ENCODE measurements at places on chromosomes 16 and 17.

- no peaks in the 10 kb centered on the region for H3K36me3 ChIP-seq
- H3K27ac ChIP-seq: no peak overlapping the region
- peaks cover 2% of the 10 kb centered on the region for H3K27me3 ChIP-seq
- H3K4me3 ChIP-seq: no peak overlapping the region
- no peaks in the 10 kb centered on the region for H3K4me1 ChIP-seq
These were observed 72.7 kb upstream of the GAS7 start for GRCh38 chr17:10271106-10271562.

- H3K27ac ChIP-seq: no peak within 1 kb of the TSS
- H3K27me3 ChIP-seq: peaks cover 16% of the 10 kb centered on the region
- H3K4me3 ChIP-seq: no peak within 1 kb of the TSS
- DNase-seq: no peak
These were observed at the start of gene CACNG5 for GRCh38 chr17:66834919-66835454. TSS of gene CACNG5 (plus strand) at chr17:66835117. CDS start at chr17:66877333, 42,216 bp downstream.

DNA sequence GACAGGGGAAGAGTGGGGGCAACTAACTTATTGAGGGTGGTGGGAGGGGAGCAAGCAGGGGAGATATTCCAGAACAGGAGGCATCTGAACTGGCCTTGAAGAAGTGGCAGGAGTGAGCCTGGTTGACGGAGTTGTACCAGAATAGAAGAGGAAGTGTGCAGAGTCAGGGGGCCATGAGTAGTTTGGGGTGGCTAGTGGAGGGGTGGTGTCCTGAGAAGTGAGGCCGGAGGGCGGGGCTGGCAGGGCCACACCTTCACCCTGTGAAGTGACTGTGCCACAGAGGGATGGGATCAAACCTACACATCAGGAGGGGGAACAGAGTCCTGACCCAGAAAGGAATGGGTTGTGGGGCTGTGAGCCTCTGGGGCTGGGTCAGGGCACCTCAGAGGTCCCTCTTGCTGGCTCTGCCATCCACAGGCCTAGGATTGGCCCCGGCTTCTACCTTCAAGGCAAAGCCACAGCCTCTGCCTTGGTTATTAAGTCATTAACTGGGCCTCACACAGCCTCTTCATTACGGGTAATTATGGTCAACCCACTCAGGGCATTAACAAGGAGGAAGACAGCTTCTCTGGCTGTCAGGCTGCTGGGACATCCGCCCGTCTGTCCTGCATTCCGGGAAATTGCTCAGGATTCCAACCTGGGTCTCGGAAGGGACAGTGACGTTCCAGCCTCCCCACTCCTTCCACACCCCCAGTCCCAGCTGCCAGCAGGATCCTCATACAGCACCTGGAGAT lies 12.7 kb downstream of the SPNS2 start:
- H3K36me3 ChIP-seq: no peaks in the 10 kb centered on the region
- no peak overlapping the region for H3K27ac ChIP-seq
- no peaks in the 10 kb centered on the region for H3K27me3 ChIP-seq

DNA sequence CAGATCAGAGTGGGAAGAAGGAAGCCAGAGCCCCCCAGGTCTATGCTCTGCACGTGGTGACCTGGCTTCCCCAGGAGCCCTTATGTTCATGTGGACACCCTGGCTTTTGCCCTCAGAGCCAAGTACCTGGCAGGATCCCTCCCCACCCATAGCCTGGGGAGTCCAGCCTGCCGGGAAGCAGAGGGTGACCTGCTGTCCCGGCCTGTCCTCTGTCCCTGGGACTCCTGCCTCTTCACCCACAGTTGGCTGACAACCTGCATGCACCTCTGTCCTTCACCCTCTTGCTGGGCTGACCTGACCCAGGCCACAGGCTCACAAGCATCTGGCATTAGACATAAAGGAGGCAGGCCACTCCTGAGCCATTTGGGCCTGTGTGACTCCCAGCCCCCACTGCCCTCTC lies 60.2 kb downstream of the SMPD3 start:
- no peak overlapping the region for H3K4me3 ChIP-seq
- no peaks in the 10 kb centered on the region for H3K36me3 ChIP-seq
- no peak for DNase-seq
- peaks cover 19% of the 10 kb centered on the region for H3K4me1 ChIP-seq
- no peaks in the 10 kb centered on the region for H3K27me3 ChIP-seq

- no peak for DNase-seq
- no peaks in the 10 kb centered on the region for H3K4me1 ChIP-seq
- no peak overlapping the region for H3K4me3 ChIP-seq
- H3K36me3 ChIP-seq: no peaks in the 10 kb centered on the region
- no peak overlapping the region for H3K27ac ChIP-seq
- no peaks in the 10 kb centered on the region for H3K27me3 ChIP-seq
These were observed 8.2 kb downstream of the KRT9 start for GRCh38 chr17:41563607-41564170.

GRCh38 chr16:67571981-67572431 lies 9.7 kb downstream of the CTCF start:
- peaks cover 31% of the 10 kb centered on the region for H3K36me3 ChIP-seq
- DNase-seq: no peak
- no peak overlapping the region for H3K27ac ChIP-seq
- peaks cover 3% of the 10 kb centered on the region for H3K4me1 ChIP-seq
- no peak overlapping the region for H3K4me3 ChIP-seq

GRCh38 chr17:35692512-35693210 lies 38.8 kb upstream of the RASL10B start:
- no peaks in the 10 kb centered on the region for H3K27me3 ChIP-seq
- H3K4me1 ChIP-seq: no peaks in the 10 kb centered on the region
- peaks cover 28% of the 10 kb centered on the region for H3K36me3 ChIP-seq
- H3K27ac ChIP-seq: no peak overlapping the region
- DNase-seq: no peak

DNA sequence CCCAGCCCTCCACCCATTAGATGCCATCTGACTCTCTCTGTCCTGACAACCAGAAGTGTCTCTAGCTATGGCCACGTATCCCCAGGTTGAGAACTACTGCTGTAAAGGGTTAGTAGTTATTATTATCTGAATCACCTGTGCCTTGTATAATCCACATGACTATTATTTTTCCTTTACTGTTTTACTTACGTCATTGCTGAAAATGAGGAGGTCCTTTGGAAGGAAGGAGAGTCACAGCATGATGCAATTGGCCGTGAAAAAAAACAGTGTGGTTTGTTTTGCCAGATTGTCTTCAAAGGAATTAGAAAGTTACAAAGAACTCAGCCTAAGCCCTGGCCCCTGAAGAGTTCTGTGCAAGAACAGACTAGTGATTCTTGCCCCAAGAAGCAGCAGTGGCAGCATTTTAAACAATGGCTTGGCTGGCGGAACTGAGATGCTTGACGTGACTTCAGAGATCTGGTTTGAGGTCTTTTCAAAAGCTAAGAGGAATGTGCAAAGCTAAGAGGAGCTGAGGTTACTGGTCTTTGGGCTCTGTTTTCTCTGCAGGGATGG lies 413.3 kb upstream of the EEF2KMT start:
- no peak overlapping the region for H3K27ac ChIP-seq
- DNase-seq: no peak
- H3K4me3 ChIP-seq: no peak overlapping the region
- no peaks in the 10 kb centered on the region for H3K36me3 ChIP-seq

- peaks cover 6% of the 10 kb centered on the region for H3K4me1 ChIP-seq
- H3K4me3 ChIP-seq: peak within 1 kb of the TSS; percentile 17
- peaks cover 83% of the 10 kb centered on the region for H3K27me3 ChIP-seq
- no peak for DNase-seq
These were observed at the start of gene WNT9B for GRCh38 chr17:46851029-46851741. TSS of gene WNT9B (plus strand) at chr17:46851583. CDS start at chr17:46851639, 56 bp downstream.

- H3K4me1 ChIP-seq: peaks cover 2% of the 10 kb centered on the region
- H3K36me3 ChIP-seq: peaks cover 9% of the 10 kb centered on the region
- H3K27ac ChIP-seq: no peak overlapping the region
- no peak for DNase-seq
These were observed 14.3 kb downstream of the FBXO31 start for GRCh38 chr16:87369117-87369765.

- no peaks in the 10 kb centered on the region for H3K36me3 ChIP-seq
- no peak for DNase-seq
- H3K4me1 ChIP-seq: no peaks in the 10 kb centered on the region
These were observed 109.8 kb upstream of the FAM20A start for GRCh38 chr17:68710976-68711375.

DNA sequence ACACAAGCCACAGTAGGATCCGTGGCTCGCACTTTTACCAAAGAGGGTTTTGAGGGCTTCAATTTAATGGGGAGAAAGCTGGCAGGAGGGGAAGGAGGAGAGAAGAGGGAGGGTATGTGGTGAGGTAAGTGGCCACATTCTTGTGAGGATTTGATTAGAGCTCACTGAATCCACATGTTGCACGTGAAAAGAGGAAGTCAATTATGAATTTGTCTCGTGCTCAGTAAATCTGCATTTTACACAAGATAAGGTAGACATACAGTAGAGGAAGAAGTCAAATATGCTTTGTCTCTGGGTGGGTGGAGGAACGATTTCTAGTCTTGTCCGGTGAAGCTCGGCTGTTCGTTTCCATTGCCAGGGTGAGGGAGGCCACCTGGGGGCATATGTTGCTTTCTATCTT lies 862 bp downstream of the ZNF232 start:
- H3K4me1 ChIP-seq: peaks cover 5% of the 10 kb centered on the region
- H3K27me3 ChIP-seq: peaks cover 7% of the 10 kb centered on the region
- DNase-seq: no peak
- H3K4me3 ChIP-seq: peak overlapping the region; percentile 79
- no peak overlapping the region for H3K27ac ChIP-seq
- peaks cover 18% of the 10 kb centered on the region for H3K36me3 ChIP-seq

DNA sequence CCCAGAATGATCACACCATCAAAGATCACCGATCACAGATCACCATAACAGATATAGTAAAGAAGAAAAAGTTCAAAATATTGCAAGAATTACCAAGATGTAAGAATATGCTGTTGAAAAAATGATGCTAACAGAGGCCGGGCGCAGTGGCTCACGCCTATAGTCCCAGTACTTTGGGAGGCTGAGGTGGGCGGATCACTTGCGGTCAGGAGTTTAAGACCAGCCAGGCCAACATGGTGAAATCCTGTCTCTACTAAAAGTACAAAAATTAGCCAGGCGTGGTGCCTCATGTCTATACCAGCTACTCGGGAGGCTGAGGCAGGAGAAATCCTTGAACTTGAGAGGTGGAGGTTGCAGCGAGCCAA lies 53.2 kb downstream of the CPPED1 start:
- no peak overlapping the region for H3K27ac ChIP-seq
- DNase-seq: no peak
- no peaks in the 10 kb centered on the region for H3K27me3 ChIP-seq
- no peaks in the 10 kb centered on the region for H3K4me1 ChIP-seq
- no peaks in the 10 kb centered on the region for H3K36me3 ChIP-seq

GRCh38 chr17:55343900-55344513 lies 77.6 kb downstream of the MMD start:
- H3K36me3 ChIP-seq: no peaks in the 10 kb centered on the region
- H3K4me1 ChIP-seq: peaks cover 20% of the 10 kb centered on the region
- no peak for DNase-seq
- no peak overlapping the region for H3K27ac ChIP-seq

- H3K27me3 ChIP-seq: no peaks in the 10 kb centered on the region
- no peaks in the 10 kb centered on the region for H3K4me1 ChIP-seq
- H3K27ac ChIP-seq: no peak overlapping the region
These were observed 223.5 kb downstream of the CYB561 start for GRCh38 chr17:63222655-63223054.

- H3K36me3 ChIP-seq: no peaks in the 10 kb centered on the region
- H3K4me1 ChIP-seq: peaks cover 2% of the 10 kb centered on the region
- no peak overlapping the region for H3K4me3 ChIP-seq
- no peaks in the 10 kb centered on the region for H3K27me3 ChIP-seq
- no peak overlapping the region for H3K27ac ChIP-seq
- DNase-seq: no peak
These were observed 60.7 kb downstream of the IRF8 start for GRCh38 chr16:85959686-85960085.

DNA sequence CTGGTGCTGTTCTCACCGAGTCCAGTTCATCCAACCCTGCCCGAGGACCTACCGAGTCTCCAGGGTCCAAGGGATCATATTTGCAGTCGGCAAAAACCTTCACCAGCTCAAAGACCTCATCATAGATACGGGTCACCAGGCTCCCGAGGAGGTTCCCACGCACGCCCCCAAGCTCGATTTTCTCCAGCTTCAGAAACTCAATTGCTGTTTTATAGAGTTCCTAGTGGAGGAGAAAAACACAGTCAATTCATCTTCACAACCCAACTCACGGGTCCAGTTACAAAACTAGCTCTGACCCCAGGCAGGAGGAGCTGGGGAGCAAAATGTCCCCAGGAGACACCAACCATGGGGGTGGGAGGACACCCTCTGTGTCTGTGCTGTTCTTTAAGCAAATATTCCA lies 10.2 kb downstream of the DNAH17 start:
- H3K4me1 ChIP-seq: no peaks in the 10 kb centered on the region
- H3K27me3 ChIP-seq: no peaks in the 10 kb centered on the region
- no peak overlapping the region for H3K27ac ChIP-seq
- DNase-seq: no peak
- H3K36me3 ChIP-seq: no peaks in the 10 kb centered on the region

DNA sequence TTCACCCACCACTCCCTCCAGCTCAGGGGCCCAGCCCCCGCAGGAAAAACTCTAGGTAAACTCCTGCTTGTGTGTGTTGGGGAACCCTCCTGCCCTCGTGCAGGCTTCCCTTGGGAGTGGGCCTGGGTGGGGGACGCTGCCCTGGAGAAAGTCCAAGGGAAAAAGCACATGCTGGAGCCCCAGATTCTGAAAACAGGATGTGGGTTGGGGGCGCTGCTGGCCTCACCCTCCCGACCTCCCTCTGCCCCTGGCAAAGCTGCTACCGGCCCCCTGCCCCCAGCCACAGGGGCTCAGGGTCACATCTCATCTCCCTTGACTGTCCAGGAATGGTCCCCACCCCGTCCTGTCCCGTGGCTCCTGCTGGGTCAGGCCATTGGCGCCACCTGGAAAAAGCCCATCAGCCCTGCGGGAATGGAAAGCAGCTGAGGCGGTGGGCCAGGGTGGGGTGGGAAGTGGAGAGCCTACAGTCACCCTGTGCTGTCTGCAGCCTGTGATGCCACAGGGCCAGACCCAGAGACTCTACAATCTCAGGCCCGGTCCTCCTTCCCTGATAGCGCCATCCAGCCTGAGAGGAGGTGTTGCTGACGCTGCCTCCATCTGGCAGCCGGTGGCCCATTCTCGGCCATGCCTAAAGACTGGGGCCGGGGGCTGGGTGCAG lies 2.5 kb upstream of the GJD3 start:
- H3K27me3 ChIP-seq: peaks cover 29% of the 10 kb centered on the region
- H3K4me1 ChIP-seq: peaks cover 3% of the 10 kb centered on the region

DNA sequence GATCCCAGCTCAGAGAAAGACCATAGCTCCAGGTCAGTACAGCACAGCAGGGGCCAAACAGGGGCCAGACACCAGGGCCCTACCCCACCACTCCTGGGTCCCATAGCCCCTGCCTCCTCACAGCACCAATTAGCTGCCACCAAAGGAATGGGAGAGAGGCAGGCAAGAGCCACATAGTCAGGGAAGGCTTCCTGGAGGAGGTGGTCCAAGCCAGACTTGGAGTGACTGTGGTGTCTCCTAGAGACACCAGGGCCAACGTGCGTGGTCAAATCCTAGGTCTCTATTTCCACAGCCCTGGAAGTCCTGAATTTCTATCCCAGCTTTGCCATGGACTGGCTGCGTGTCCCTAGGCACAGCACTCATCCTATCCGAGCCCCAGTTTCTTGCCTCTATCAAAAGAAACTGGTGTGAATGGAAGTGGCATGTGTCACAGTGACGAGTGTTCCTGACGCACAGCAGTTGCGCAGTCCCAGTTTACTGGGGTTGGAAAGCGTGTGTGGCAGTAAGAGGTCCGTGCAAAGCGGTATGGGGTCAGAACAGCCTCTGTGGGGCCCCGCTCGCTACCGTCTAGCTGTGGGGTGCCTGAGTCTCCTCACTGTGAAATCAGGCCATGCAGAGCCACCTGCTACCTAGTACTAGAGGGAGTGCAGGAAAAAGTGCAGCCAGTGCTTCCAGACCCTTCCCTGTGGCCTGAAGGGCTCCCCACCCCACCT lies 23.5 kb downstream of the KCNJ12 start:
- H3K4me3 ChIP-seq: no peak overlapping the region
- no peaks in the 10 kb centered on the region for H3K4me1 ChIP-seq
- H3K27ac ChIP-seq: no peak overlapping the region
- no peak for DNase-seq

Data from thymus (tissue), 14 donors.